Retina (tissue), 1 donor: ENCODE measurements at places on chromosomes 1 and 21.

DNA sequence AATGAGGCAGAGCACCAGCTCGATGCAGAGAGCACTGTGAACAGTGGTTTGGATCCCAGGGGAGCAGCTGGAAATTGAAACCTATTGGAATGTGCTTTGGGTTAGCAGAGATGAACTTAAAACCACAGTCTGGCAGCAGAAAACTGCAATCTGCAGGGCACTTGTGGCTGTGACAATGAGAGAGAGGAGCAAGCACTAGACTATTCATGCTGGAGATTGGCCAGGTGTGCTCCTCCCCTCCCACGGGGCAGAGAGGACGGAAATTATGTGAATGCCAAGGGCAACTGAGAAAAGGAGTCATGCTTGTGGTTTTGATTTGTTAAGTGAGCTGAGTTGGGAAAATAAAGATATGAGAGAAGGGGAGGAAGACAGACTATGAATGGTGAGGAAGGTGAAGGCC lies 38.1 kb downstream of the HSD3B2 start:
- no peak for DNase-seq

- no peak for DNase-seq
These were observed 13.9 kb downstream of the SSR2 start for GRCh38 chr1:156006666-156007376.

DNA sequence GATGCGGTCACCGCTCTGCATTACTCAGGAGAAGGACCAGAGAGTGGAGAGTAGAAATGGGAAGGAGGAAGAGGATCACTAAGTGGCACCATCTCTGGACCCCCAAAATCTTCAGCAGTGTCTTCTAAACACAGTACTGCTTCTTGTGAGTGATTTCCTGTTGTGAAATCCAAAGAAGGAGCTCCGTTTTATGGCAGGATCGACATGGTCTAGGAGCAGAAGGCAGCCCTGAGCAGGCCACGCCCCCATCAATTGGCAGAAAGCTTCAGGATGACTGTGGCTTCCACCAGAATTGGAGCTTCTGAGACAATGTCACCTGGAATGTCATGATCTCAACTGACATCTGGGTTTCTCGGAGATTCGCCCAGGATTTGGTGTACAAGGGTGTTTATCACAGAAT lies 171.5 kb downstream of the ADSS2 start:
- no peak for DNase-seq

- no peak for DNase-seq
These were observed 5.1 kb downstream of the ZC3H12A start for GRCh38 chr1:37479255-37480124.

GRCh38 chr1:12477936-12478611 lies 139.9 kb downstream of the DHRS3 start:
- DNase-seq: peak; percentile 85

DNA sequence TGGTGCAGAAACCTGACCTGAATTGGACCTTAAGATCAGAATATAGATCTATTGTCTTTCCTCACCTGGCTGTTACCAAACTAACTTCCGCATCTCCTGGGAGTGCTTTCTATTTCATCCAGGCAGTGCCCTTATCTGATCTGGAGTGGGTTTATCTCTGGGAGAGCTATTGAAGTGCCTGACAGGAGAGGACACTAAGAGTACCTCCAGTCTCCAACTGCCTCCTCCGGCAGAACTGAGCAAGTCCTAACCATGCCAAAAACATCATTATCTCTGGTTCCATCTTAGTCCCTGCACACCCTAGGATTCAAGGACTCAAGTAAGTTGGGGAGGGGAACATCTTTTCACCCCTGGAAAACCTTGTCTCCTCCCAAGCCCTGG lies 12.4 kb upstream of the KCNJ15 start:
- DNase-seq: no peak

DNA sequence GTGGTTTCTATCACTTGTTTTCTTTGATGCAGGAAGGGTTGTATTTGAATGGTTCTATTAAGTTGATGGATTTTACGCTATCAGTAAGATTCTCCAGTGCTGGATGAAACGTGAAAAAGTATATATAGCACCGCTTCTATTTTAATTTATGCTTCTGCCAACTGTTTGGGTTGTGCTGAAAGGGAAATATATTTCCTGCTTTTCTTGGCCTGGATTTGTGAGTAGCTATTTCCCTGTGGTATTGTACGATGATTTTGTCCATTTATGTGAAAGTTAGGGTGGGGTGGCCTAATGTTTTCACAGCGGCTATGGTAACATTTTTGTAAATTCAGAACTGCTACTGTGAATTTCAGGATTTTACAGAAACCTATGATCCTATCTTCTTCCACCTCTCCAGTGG lies 322 bp downstream of the C1orf162 start:
- no peak for DNase-seq

DNA sequence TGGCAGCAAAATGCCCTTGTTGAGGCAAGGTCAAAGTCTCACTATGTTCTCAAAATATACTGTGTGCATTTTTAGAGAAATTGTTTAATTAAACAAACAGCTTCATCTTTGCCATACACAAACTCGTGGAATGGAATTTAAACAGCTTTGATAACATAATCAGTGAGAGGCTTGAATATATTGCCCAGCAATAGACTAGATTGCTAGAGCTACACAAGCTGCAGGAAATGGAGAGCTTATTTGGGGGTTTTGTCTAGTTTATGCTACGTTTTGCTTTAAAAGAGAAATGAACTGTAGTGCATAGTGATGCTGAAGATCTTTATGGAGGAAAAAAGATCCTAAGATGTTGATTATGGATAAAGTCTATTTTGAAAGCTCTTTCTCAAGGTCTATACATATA lies 166.8 kb upstream of the HMCN1 start:
- no peak for DNase-seq

- no peak for DNase-seq
These were observed 35.2 kb upstream of the ZNF326 start for GRCh38 chr1:89959719-89960118.

- DNase-seq: no peak
These were observed 55.8 kb downstream of the SSBP3 start for GRCh38 chr1:54350360-54350759.

DNA sequence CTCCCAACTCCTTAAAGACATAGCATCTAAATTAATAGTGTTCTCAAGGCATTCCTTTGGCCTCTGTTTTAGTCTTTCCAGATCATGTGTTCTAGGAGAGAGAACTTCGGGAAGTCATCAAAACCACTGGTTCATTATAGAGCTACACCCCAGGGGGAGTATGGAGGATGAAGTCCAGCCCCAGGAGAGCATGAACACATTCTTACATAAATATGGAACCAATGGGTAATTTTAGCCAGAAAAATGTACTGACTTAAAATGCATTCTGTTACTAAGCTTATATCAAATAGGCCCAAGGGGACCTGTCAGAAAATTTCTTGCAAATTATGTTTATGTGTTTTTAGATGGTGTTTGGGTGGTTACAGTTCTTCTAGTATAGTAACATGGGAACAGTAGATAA lies 165.2 kb downstream of the NTMT2 start:
- DNase-seq: no peak
